ENCODE measurements at places on chromosomes 6 and 20.

GRCh38 chr6:108874470-108875160 is 26.4 kb downstream of the ARMC2 start:
- DNase-seq = no peak

DNA sequence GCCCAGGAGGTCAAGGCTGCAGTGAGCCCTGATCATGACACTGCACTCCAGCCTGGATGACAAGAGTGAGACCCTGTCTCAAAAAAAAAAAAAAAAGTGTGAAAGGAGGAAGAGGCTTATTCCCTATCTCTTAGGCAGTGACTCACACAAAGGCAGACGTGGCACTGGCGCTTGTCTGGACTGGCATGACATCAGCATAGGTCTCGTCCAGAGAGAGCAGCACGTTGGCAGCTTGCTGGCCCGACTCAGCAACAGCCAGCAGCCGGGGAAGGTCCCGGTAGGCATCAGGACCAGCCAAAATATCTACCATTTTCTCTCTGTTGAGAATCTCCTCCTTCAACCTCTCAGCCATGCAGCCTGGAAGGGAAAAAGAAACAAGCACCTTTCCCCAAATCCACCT is 14.1 kb downstream of the CDK5RAP1 start:
- DNase-seq = no peak

DNA sequence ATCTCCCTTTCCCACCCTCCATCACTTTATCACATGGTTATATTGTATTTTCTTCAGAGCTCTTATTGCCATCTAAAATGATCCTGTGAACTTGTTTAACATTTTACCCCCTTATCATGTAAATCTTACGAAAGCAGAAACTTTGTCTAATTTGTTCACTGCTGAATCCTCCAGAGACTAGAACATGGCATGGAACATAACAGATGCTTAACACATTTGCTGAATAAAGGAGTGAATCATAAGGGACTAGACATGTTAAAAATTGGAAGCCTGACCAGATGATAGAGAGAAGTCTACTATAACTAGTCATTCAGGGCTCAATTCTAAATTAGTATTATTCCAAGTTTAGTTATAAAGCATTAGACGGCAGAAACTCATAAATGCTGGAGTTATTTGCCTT is 73.3 kb downstream of the MAN1A1 start:
- no peak for DNase-seq

DNA sequence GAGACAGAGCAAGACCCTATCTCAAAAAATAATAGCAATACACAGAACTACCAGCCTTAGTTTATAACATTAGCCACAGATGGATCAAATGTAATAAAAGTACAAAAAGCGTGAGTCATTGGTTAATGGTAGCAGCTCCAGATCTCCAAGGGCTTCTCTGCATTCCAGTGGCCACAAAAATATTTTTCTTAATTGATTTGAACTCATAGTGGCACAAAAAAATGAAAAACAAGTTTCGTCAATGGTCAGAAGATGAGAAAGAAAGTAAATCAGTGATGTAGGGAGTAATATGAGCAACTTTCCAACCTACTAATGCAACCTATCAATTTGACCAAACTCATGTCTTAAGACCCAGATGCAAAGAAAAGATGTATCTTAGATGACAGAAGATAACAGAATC is 79.6 kb downstream of the CEP57L1 start:
- no peak for DNase-seq

GRCh38 chr6:53461041-53461656 is 83.8 kb downstream of the GCLC start:
- no peak for DNase-seq

DNA sequence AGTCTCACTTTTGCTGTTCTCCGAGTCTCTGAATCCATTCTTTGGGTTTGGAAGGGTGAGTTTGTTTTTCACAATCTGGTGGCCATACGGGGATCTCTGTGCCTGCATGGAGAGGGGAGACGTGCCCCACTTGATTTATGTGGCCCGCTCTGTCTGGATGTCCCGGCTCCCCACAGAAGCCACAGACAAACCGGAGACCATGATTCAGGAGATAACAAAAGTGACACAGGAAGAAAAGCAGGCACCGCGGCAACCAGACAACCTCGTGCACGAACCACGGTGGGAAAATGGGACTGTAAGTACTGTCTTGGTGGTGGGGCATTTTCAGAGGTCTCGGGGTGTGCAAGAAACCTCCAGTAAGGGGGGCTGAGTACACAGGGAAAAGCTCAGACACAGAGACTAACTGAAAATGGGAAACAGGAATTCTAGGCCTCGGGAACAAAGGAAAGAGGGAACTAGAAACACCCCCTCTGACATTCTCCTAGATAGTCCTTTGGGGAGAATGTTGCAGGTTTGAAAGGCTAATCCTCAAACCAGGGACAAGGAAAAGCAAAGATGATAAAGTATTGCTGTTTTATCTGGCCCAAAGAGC is 22.1 kb upstream of the ZNF318 start:
- no peak for DNase-seq

DNA sequence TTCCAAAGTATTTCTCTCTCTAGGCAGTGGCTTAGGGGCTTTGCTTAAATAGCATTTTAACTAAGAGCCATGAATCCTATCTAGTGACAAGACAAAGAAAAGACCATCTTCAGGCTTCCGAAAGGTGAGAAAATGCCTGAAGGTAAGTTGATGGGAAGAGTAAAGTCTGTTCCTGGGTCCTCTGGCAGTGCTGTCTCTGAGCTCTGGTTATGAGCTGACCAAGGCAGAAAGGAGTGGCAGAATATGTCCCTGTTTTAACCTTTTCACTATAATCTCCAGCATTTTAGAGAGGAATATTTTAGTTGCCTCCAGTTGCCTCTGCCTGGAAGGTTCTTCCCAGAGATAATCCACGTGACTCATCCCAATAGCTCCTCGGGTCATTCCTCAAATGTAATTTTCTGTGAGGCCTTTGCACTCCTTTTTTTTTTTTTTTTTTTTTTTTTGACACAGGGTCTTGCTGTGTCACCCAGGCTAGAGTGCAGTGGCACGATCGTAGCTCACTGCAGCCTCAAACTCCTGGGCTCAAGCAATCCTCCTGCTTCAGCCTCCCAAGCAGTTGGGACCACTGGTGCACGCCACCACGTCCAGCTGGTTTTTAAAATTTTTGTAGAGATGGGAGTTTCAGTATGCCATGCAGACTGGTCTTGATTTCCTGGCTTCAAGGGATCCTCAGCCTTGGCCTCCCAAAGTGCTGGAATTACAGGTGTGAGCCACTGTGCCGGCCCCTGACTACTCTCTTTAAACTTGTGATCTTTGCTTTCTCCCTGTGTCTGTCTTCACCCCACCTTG is 3.7 kb upstream of the ARMH2 start:
- no peak for DNase-seq

- no peak for DNase-seq
Observed at GRCh38 chr6:130680116-130680515, 147.1 kb upstream of the SMLR1 start.

- no peak for DNase-seq
Observed at GRCh38 chr6:55528624-55529023, 50.4 kb downstream of the HMGCLL1 start.

DNA sequence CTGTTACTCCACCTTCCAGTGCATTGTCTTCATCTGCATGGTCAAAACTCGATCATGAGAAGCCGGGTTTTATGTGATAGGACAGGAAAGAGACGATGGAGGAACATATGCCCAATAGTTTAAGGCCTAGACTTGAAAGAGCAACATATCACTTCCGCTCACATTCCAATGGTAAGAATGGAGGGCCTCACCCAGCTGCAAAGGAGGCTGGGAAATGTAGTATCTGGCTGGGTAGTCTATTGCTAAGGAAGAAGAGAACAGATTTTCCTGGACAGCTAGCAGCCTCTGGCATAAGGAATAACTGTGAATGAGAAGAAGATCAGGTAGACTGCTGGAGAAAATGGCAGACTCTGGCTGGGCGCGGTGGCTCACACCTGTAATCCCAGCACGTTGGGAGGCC is 19.2 kb downstream of the FITM2 start:
- DNase-seq = no peak

DNA sequence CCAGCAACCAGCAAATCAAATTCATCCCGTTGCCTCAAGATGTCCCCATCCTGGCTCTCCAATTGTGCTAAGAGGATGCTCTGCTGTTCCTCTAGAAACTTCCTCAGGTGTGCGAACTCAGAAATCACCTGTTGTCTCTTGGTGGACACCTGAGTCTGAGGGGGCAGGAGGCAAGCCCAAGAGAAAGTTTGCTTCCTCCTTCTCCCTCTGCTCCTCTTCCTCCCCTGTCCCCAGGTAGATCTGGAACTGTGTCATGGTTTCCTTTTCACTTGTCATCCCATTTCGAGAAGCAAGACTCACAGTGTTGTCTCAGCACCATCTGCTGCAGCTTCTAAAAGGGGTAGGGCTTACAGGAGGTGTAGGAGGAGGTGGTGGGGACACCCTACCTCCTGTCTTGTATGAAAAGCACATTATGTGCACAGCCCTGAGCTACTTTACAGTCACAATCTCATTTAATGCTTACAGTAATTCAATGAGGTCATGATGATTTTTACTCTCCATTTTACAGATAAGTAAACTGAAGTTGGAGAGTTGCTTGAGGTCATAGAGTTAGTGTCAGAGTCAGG is 2.5 kb downstream of the TRIM10 start:
- no peak for DNase-seq

DNA sequence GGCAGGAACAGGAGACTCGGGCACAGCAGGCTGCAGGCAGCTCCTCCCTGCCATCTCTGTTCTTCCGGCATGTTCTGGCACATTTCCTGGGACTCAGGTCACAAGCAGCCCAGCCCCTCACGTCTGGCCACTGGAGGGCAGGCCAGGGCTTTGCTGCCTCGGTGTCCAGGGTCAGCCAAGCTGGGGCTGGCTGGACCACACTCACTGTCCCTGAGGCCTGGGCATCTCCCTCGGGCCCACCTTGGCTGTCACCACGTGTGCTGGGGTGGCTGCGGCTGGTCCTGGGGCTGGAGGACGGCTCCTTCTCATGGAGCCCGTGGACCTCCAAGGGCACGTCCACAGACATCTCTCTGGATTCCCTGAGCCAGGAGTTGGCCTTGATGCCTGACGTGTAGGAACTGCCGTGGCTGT is 18.5 kb downstream of the FRMD1 start:
- DNase-seq = no peak

DNA sequence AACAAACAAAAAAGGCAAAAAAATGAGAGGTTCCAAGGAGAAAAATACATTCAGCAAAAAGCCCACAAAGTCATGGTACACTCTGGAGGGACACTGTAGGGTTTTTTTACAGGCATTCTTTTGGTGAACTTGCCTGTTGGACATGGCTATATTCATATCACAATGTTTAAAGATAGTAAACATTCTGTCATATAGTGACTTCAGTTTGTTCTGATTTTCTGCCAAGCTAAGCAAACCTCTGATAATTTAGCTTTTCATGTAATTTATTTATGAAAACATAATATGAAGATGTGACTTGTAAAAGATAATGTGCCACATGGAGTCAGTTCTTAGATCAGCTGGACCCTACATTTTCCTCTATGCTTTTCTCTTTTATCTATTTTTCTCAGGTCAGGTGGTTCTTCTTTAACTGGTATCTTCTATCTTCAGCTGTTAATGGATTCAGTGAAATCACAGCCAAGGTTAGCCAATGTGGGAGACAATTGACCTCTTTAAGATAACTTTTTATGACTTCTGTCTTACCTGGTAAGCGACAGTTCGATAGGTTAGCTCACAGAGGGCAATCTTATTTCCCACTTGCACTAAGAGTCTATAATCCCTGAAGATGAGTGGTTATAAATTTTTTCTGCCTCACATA is 87.9 kb downstream of the ADGRB3 start:
- DNase-seq = no peak

- no peak for DNase-seq
Observed at GRCh38 chr6:163991321-163991720, 576.8 kb downstream of the QKI start.

GRCh38 chr6:3744211-3744900 is 7.2 kb downstream of the PXDC1 start:
- no peak for DNase-seq

DNA sequence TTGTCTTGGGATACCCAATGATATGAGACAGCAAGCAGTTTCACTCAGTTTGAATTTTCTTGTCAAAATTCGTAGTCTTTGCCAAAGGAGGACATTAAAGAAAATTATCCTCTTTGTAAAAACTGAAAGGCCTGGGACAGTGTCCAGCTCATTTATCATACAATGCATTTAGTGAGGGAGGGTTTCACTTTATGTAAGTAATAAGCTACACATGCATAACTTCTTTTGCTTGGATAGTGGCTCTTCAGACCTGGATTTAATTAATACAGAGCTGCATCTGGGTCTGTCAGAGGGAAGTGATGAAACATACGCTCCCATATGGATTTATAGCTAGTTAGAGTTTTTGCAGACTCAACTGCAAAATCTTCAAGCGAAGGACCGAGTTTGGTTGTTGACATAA is 175.6 kb downstream of the PHACTR1 start:
- DNase-seq = no peak

GRCh38 chr6:154555073-154555677 is 44.7 kb upstream of the CNKSR3 start:
- no peak for DNase-seq

DNA sequence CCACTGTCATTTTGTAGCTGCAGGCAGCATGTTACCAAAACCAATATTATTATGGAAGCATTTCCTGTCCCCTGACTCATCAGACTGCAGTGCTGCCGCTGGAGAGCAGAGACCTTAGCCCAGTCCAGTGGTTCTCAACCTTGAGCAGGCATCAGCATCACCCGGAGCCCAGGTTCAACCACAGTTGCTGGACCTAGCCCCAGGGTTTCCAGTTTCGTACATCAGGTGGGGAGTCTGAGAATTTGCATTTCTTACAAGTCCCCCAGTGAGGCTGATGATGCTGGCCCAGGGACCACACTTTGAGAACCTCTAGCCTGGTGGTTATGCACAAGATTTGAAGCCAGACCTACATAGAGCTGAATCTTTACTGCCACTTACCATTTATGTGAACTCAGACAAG is 47.3 kb downstream of the LY86 start:
- no peak for DNase-seq

DNA sequence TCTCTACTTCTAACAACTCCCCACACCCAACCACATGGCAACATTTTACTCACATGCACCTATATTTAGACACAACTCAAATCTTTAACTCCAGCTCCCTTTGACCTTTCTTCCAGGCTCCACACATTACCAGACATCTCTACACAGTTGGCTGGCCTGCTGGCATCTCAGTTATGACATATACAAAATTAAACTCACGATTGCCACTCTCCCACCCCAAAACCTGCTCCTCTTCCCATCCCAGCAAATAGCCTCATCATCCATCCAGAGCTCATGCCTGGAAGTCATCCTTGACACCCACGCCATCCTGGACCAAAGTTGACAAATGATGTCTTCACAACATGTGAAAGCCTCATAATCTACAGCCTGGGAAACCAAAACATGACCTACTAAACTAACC is 176.6 kb downstream of the PKHD1 start:
- no peak for DNase-seq

DNA sequence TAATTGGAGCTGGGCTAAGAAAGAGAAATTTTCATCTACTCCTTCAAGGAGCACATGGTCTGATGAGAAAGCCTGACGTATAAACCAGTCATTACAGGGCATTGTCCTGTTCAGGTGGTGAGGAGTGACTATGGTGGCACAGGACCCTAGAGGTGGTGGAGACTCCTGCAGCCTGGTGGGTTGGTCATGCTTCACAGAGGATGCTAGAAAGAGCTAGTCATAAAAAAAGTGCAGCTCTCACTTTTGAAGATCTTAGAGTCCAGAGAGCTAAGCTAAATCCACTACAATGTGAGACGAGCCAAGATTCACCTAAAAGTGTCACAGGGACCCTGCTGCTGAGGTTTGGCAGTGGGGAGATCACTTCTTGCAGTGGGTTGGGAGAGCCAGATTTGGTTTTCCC is 9.8 kb upstream of the ZNF831 start:
- DNase-seq = no peak

All from stimulated activated CD8-positive, alpha-beta memory T cell treated with anti-CD3 and anti-CD28 coated beads, Interleukin-12 subunit alpha, Interleukin-12 subunit beta, amount 100 ng/mL, for 1 hour (primary cell).